T1000 (cell line): ENCODE measurements at places on chromosomes 12 and 14.

DNA sequence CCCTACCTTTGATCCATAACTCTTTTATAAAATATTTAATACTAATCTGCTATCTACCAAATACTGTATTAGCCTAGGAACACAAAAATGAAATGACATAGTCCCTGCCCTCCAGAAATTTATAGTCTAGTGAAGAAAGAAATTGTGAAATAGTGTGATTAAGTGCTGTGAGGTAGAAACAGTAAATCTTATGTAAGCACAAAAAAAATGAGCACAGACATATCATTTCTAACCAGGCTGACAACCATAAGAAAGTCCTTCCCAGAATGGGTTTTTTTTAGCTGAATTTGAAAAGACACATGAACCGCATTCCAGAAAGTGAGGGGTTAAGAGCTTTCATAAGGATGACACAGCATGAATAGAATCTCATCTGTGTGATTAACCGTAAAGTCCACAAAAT, 145.9 kb downstream of the SOX5 start:
- DNase-seq, result no peak

- peak; percentile 3 for DNase-seq
These were observed 43.7 kb downstream of the DDX11 start for GRCh38 chr12:31117203-31118011.

GRCh38 chr14:56189307-56189706, 71.1 kb downstream of the PELI2 start:
- DNase-seq, result no peak

GRCh38 chr12:131035245-131035681, 81.6 kb downstream of the ADGRD1 start:
- DNase-seq, result no peak

- DNase-seq, result no peak
These were observed 97.9 kb upstream of the NUDT4 start for GRCh38 chr12:93279565-93280412.

GRCh38 chr12:103455020-103455763, 40.6 kb downstream of the C12orf42 start:
- no peak for DNase-seq

DNA sequence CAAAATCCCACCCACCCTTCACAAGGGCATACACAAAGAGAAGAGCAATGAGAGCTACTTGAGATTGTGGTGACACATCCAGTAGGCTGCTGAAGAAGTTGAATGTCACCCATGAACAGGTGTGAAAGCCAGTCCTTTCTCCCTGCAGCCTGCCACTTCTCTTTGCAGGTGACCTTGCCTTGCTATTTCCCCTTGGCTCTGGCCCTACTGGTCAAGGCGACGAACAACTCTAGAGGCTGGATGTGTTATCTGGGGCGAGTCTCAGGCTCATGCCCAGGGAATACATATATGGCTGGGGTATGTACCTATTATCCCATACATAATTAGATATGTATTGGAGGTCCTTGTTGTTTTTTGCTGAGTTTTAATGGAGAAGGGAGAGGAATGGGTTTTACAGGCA, 70.2 kb upstream of the EGLN3 start:
- DNase-seq, result no peak

GRCh38 chr14:105240811-105241576, 7.3 kb upstream of the BTBD6 start:
- DNase-seq, result no peak

DNA sequence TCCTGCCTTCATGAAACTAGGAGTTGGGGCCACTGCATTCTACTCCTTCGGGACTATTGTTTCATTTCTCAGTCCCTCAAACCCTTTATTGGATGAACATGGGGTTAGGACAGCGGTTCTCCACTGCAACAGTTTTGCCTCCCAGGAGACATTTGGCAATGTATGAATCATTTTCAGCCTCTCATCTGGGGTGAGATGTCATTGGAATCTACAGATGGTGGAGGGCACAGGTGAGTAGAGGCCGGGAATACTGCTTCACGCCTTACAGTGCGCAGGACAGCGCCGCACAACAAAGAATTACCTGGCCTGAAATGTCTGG, 649 bp upstream of the GNPNAT1 start:
- no peak for DNase-seq

GRCh38 chr14:45246691-45247090, 6.3 kb downstream of the MIS18BP1 start:
- DNase-seq, result no peak

GRCh38 chr12:82479511-82479910, 121.2 kb downstream of the METTL25 start:
- DNase-seq, result no peak

GRCh38 chr14:71487449-71487848, 444.8 kb upstream of the RGS6 start:
- DNase-seq, result no peak

DNA sequence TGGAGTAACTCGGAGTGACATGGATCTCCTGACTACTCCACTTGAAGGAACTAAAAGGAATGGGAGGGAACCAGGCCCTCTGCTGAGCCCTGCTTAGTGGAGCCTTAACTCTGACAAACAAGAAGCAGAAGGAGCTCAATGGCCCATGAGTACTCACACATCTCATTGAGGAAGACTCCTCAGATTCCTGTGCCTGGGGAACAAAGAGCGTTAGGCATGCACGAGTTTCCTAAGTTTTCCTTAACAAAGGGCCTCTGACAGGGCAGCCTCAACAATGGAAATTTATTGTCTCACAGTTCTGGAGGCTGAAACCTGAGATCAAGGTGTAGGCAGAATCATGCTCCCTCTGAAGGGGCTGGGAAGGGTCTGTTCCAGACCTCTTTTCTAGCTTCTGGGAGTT, 185.7 kb upstream of the NTF3 start:
- DNase-seq, result no peak

DNA sequence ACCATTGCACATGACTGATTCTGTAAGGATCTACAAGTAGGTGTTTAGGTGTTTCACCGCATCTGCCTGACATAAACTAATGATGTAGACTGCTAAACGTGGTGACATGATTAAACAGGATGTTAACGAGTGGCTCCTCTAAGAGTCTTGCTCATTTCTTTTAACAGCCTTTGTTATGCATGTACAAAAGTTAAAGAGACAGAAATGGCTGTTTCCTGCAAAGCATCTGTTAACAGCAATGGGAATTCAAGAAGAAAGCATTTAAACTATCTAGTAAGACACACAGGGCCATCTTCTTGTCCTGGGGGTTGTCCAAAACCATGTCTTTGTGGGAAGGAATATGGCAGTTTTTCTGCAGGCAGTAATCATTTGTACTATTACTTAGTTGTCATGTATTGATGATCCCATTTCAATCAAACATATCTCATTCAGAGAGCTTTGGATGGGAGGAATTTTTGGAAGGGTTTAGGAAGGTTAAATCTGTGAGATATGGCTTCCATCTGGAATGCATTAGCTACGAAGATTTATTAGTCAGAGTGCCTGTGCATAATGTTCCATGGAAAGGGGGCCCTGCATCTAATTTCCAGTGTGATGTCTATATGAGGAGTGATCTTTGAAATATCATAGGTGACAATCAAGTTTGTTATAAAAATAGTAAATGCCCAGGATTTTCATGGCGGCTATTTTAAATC, 495.1 kb downstream of the EGLN3 start:
- DNase-seq, result no peak

DNA sequence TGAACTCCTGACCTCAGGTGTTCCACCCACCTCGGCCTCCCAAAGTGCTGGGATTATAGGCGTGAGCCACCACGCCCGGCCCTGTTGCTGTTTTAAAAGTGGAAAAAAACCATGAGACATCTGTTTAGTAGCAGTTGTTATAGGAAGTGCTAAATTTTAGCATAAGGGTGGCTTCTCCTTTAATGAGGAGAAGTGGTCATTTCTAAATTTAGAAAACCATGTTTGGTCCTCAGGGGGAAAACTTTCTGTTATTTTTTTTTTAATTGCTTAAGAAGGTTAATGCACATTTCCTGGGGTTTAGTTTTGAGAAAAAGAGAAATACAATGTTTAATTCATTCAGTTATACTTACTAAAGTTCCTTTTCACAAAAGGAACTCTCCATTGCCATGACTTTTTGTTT, 102.1 kb downstream of the MYRFL start:
- no peak for DNase-seq

DNA sequence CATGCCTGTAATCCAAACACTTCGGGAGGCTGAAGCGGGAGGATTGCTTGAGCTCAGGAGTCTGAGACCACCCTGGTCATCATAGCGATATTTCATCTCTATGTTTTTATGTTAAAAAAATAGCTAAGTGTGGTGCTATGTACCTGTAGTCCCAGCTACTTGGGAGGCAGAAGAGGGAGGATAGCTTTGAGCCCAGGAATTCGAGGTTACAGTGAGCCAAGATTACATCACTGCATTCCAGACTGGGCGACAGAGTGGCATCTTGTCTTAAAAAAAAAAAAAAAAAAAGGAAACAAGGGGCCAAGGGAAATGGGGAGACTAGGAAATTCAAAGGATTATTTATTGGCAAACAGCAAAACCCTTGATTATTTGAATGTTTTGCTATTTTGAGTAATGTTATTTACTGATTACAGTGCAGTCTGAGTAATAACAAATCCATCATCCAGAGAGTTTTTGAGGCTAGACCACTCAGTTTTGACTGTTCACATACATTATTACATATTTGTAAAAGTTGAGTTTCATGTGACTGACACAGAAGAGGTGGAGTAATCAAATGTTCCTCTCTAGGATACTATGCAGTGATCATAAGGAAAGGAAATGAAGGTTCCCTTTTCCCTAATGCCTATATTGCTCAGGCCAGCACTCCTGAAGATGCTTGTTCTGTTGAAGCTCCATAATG, 40.8 kb downstream of the PRKCH start:
- no peak for DNase-seq

DNA sequence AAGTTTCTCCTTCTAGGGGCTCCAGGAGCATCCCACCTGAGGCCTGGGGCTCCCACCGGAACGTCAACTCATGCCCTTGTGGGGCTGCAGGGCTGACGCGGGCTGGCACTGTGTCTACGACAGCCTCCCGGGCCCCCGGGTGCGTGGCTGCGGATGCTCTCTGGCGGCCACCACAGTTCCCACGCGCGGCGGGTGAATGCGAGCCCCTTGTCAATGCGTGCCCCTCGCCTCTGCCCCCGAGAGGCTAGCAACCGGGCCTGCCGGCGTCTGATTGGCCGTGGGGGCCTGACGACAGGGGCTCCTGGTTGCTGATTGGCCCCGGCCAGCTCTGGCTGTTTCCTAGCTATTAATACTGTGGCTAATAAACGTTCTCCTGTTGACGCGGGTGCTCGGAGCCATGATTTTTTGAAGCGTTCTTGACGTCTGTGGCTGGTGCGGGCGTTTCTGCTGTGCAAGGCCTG, 1.8 kb upstream of the MEG3 start:
- DNase-seq, result no peak

- no peak for DNase-seq
These were observed 1165.1 kb downstream of the SLC16A7 start for GRCh38 chr12:60760965-60761364.

GRCh38 chr12:65685514-65685913, 138.8 kb upstream of the HMGA2 start:
- no peak for DNase-seq

- no peak for DNase-seq
These were observed 89.5 kb downstream of the TESC start for GRCh38 chr12:117009759-117010158.

GRCh38 chr12:6062757-6063735, 61.4 kb downstream of the VWF start:
- peak; percentile 43 for DNase-seq

DNA sequence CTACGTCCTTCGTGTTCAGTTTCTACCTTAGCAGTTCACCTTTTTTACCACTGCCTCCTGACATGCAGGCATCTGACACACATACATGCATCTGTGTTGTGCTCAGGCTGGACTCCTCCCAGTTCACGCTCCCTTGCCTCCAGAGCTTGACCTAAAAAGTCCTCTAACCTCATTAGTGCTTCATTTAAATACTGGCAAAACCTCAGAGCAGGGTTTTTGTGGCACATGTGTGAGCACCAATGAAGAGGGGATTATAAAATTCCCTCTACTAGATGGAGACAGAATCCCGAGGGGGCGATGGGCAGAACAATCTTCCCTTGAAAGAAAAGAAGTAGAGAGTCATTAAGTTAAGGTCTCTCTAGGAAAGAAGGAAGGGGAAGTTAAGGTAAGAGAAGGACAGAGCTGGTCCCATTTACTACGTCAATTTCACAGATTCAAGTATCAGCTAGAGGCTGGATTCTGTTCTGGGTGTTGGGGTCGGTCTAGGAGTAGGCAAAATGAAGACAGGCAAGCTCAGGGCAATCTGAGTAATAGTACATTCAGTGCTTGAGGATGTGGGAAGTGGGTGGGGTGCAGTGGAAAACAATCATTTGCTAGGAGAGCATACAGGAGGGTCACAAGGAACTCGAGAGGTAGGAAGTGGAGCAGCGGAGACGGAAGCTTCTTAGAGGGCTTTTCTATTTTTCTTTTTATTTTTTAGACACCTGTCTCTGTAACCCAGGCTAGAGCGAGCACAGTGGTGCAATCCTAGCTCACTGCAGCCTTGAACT, 7.5 kb downstream of the HAL start:
- no peak for DNase-seq

- no peak for DNase-seq
These were observed 2.0 kb downstream of the DTX1 start for GRCh38 chr12:113058553-113058952.

DNA sequence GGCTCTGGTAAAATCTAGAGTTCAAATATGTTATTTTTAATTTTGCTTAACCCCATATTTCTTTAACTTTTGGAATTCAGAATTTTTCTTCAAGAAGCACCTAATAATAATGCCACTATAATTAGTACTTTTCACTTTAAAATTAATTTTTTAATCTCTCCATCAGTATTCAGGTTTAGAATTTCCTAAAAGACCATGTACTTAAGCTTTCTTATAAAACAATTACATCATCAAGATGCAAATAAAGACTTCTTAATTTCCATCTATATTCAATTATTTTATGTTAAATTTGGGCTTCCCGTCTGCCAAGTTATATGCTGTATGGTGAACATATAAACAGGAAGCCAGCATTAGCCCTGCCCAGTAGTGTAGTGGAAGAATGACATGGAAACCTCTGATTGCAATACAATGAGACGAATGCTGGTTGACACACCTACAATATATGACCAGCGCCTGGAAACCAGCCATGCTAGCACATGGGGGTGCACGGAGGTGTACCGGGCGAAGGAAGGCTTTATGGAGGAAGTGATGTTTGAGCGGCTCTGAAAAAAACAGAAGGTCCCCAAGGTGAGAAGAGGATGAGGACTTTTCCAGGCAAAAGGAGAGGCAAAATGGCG, 82.2 kb downstream of the LLPH start:
- DNase-seq, result no peak

GRCh38 chr12:46260913-46261476, 7.8 kb downstream of the SLC38A1 start:
- DNase-seq, result no peak

- no peak for DNase-seq
These were observed 33.7 kb downstream of the GALNT4 start for GRCh38 chr12:89490922-89491321.

GRCh38 chr14:21098892-21099595, 589 bp upstream of the ZNF219 start:
- no peak for DNase-seq
